ENCODE measurements at places on chromosomes 6 and 20.

- DNase-seq = no peak
These were observed 12.3 kb upstream of the DSP start for GRCh38 chr6:7529141-7529540.

- no peak for DNase-seq
These were observed 70.4 kb upstream of the IPCEF1 start for GRCh38 chr6:154426997-154427396.

- DNase-seq = no peak
These were observed 997 bp upstream of the FBXO30 start for GRCh38 chr6:145815309-145816274.

GRCh38 chr20:5109276-5109675 is 10.5 kb downstream of the PCNA start:
- no peak for DNase-seq

Data from stimulated activated CD4-positive, alpha-beta T cell treated with anti-CD3 and anti-CD28 coated beads, Interleukin-15, amount 100 ng/mL, for 1 hour (primary cell).